Inflammatory macrophage treated with lipopolysaccharide for 1 hour (primary cell): ENCODE measurements at places on chromosomes 6 and 20.

DNA sequence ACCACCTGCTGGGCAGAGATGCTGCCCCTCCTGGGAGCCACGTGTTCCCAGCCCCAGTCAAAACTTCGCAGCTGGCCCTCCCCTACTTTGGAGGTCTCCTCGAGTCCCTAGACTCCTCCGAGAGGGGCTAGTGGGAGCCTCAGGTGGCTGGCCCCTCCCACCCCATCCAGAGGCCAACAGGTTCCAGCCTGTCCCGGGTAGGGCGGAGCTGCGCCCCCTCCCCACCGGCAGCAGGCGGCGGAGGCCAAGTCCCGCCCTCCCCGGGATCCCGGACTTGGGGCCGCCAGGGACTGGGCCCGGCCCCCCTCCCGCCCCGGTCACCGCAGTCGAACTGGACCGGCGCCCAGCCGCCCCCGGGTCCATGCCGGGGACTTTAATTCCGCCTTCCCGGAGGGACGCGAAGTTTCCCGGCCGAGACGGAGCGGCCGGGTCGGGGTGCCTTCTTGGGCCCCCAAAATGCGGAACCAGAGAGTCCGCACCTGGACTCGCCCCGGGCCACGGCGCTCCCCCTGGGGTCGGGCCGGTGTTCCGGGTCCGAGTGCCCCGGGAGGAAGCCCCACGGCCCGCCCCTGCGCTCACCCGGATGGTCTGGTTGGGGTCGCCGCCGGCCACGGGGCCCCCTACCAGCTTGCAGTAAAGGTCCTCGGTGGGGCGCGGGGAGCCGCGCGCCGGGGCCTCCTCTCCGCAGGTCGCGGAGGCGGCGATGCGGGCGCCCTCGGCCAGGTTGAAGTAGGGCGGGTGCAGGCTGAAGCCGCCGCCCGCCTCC lies 559 bp downstream of the LAMA5 start:
- no peak for DNase-seq

DNA sequence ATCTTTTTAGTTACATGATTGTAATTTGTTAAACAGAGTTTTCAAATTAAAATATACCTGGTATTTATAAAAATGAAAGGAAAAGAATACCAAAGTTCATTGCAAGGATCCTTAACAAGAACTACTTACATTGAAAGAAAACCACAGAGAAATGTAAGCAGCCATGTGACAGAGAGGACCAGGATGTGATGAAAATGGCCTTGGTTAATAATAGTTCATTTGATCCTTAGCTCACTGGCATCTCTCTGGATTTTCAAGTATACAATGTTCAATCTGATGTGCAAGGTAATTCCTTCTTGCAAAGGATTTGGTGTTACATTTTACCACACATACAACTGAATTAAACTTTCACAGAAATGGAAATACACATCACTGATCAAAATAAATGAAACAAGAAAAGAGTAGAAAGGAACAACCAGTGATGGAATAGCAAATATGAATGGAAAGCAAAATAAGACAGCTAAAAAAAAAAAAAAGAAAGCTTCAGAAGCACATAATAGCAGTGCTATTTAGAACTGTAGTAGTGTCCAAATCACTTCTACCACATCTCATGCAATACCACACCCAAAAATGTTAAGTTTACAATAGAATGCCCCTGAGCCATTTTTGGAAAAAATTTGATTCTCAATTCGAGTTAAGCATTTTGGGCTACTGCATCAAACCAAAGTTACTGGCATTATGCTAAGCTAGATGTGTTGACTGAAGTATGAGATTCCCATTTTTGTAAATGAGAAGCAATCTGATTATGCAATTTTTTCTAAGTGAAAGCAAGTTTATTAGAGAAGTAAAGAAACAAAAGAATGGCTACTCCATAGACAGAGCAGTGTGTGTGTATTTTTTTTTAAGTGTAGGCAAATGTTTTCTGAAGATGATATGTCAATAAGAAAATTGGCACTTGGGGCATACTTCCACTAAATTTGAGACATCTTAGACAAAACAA lies 22.6 kb upstream of the HLA-A start:
- DNase-seq = peak; percentile 66

GRCh38 chr20:58695084-58695722 lies 2.6 kb downstream of the NPEPL1 start:
- DNase-seq = no peak

DNA sequence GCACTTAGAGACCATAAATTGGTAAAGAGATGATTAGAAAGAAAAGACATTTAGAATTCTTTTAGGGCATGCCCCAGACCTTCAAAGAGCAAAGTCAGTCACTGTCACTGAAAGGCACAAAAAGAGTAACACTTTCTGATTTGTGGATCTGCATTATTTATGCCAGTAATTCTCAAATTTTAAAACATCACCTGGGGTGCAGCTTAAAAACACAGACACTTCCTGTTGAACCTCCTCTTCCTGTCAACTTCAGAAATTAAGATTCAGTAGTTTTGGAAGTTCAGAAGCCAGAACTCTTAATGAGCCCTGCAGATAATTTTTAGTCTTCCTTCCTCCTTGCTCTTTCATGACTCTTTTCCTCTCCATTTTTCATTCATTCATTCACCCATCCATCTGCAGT lies 137.5 kb downstream of the NRN1 start:
- no peak for DNase-seq

DNA sequence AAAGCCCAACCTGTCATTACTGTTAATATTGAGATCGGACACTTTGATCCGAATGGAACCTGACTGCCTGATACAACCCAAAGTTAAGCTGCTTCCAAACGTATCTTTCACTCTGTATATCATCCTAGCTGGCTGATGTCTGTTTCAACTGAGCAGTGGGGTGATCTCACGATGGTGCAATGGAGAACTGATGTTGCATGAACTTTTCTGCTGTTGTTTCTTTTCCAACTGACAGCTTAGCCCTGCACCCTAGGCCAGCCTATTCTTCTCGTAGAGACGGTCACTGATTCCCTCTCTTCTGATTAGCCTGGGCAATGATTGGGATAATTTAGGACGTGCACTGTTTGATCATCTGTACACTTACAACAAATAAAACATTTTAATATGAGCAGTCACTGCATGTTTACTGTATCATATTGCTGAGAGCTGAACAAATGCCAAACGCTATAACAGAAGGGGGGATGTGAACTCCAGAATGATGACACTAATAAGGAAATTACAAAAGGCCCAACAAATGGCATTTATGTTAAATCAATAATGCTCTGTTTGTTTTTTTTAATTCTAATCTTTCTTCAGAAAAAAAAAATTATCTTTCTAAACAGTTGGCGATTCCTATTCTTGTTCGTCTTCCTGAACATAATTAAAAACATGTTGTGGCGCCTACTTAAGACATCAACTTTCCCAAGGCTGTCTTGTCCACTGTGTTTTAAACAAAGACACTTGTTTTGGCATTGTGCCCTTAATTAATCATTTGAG lies 184.8 kb downstream of the ZNF217 start:
- no peak for DNase-seq

GRCh38 chr6:6003621-6004366 lies 2.9 kb downstream of the NRN1 start:
- DNase-seq = peak; percentile 59

GRCh38 chr20:52269321-52269720 lies 77.7 kb upstream of the ZFP64 start:
- peak; percentile 13 for DNase-seq

- DNase-seq = no peak
These were observed 326.1 kb upstream of the CNR1 start for GRCh38 chr6:88492241-88492640.

DNA sequence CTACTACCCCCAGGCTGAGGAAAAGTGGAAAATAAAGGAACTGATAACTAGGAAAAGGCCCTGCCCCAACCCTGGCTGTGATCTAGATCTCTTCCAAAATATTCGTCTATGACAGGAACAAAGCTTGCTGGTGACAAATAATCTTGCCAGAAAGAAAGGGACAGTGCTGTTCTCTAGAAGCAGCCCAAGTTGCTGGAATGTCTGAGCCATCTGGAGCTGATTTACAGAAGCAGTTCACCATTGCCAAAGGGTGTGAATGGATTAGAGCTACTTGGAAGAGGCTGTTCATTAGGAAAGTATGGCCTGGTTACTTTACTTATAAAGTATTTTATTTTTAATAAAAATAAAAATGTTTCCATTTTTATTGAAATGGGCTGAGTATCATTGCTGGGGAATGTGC lies 146.3 kb downstream of the EPM2A start:
- no peak for DNase-seq
